ENCODE measurements at places on chromosomes 5 and 9.

DNA sequence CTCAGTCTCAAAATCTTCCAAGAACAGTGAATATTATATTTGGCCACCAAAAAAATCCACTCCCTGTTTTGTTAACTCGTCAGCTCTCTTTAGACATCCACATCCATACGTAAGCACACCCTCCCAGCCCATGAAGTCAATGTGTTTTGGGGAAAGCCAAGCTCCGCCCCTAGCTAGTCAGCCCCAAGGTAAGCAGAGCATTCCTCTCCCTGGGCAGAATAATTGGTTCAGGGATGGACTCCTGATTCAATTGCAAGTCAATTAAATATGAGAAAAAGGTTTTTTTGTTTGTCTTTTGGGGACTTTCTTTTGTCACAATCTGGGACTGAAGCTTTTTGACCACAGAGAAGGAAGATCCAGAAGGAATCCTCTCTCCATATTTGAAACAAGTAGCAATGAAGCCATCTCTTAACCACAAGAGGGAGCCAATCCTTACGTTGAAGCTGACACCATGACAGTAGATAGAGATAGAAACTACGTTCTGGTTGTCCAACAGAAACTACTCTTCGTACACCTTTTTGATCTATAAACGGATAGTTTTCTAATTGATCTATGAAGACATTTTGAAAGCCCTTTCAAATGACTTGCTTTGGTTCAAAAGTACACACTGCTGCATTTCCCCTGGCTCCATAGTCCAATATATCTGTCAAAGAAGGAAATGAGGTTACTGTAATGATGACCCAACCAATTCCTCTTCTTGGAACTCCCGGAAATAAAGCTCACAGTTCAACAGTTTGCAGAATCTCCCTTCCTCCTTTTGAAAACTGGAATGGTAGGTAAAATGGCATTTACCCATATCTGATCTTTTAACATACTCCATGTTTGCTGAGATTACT lies 166.4 kb downstream of the TLE1 start:
- DNase-seq = peak; percentile 68

GRCh38 chr5:84285641-84286637 lies 98.7 kb downstream of the EDIL3 start:
- no peak for DNase-seq

DNA sequence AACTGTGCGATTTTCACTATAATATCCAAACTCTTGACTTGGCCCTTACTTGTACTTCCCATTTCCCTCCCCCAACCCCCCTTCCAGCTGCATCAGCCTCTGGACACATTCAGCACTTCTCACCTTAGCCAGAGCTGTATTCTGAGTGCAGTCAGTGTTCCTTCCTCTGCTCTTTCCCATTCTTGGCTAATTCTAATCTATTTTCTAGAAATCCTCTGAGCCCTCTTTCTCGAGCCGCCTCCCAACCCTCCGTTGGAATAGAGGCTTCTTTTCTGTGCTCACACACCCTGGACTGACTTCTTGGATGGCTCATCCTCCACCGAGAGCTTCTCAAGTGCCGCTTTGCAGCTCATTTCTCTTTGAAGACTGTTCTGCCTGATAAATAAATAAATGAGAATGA lies 188.8 kb downstream of the NTRK2 start:
- peak; percentile 17 for DNase-seq

DNA sequence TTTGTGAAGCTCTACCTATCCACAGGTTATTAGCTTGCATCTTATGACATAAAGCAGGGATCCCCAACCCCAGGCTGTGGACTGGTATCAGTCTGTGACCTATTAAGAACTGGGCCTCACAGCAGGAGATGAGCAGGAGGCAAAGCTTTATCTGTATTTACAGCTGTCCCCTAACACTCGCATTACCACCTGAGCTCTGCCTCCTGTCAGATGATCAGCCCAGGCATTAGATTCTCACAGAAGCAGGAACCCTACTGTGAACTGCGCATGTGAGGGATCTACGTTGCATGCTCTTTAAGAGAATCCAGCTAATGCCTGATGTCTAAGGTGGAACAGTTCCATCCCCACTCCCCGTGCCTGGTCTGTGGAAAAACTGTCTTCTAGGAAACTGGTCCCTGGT lies 19.7 kb downstream of the FBXW11 start:
- no peak for DNase-seq

GRCh38 chr5:17118631-17119030 lies 98.8 kb upstream of the BASP1 start:
- DNase-seq = peak; percentile 70

DNA sequence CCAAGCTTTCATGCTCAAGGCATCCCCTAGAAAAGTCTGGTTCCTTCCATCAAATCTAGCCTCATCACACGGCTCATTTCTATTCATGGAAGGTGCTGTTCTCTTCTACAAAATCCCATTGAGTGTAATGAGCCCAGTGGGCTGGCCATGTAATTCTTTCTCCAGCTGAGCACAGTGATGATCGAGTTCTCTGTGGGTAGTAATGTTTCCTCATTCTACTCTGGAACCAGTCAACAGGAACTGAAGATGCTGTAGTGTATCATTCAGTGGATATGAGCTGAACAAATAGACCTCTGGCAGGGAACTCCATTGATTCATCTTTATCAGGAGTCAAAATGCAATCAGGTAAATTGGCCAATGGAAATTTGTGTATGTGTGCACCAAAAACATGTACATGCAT lies 149.2 kb downstream of the LRRC70 start:
- no peak for DNase-seq

GRCh38 chr9:97753975-97754374 lies 56.8 kb upstream of the XPA start:
- DNase-seq = no peak

DNA sequence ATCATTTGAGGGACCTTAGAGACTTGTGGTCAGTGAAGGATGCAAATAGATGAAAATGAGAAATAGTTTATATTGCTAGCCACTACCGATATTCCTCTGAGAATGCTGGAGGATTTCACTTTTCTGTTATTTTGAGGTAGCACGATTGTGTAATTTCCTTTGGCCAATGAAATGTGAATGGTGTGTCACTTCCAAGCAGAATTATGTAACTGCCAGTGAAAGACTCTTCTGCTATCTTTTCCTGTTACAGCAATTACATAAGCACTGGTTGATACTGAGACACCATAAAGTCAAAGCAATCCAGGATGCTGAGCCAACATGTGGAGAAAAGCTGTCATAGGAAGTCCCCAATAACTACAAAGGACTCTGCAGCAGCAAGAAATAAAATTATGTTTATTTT lies 3.6 kb upstream of the PCDHA2 start:
- DNase-seq = no peak

DNA sequence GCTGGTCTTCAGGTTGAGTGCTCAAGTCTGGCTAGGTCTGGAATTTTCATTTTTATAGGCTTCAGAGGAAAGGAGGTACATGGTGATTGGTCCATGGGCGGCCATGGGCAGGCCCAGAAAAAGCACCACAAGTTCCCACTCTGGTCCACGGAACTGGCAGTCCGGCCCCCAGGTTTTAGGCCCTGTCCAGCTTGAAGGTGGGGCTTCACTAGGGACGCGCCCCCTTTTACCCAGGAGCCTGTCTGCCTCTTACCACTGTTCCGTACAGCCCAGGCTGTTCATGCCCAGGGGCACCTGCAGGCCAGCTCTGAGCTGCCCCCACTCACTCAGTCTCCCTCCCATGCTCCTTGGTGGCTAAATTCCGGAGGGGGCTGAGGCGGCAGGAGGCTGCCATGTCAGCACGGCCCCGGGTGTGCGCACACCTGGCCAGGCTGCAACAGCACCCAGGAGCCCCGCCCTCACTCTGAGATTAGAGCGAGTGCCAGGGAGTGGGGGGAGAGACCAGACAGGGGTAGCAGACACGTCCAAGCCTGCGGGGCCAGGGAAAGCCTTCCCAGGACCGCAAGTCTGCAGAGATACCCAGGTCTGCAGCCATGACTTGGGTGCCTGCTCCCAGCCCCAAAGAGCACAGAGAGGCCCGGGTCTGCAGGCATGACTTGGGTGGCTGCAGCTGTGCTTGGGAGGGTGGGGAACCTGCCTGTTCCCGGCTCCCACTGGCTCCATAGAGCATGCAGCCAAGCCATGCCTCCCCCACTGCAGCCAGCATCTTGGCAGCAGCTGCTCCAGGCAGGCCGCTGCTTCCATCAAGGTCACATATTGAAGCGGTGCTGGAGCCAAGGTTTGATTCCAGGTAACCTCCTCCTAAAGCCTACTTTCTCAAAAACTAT lies 390.2 kb upstream of the SGCD start:
- DNase-seq = no peak

DNA sequence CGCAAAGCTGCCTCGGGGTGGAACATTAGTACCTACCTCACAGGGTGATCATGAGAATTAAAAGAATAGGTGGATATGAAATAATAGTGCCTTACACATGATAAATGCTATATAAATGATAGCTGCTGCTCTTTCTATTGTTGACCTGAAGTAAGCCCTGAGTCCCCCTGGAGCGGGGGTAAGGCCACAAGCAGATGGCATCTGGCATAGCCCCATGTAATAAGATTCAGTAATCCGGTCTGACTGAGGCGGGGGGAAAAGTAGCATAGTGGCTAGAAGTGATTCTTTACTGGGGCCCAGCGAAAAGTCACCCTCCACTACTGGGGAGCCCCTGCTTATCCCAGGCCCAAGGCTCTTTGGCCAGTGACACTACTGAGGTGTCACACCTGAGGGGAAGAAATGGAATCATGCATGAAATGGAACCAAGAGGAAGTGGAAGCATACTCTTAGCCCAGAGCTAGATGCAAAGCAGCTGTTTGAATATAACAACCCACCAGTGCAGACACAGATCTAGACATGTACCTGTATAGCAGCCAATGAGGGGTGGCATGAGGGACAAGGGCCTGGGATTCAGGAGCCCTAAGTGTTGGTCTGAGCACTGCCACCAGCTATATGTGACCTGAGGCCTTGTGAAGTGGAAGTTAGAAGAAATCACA lies 16.1 kb upstream of the FGFR4 start:
- DNase-seq = no peak

- DNase-seq = no peak
Measured at GRCh38 chr9:121055642-121056143, 5.6 kb upstream of the C5 start.

- no peak for DNase-seq
Measured at GRCh38 chr5:61582205-61582820, 250.3 kb downstream of the ZSWIM6 start.

GRCh38 chr9:70081120-70081495 lies 37.5 kb downstream of the MAMDC2 start:
- peak; percentile 30 for DNase-seq

DNA sequence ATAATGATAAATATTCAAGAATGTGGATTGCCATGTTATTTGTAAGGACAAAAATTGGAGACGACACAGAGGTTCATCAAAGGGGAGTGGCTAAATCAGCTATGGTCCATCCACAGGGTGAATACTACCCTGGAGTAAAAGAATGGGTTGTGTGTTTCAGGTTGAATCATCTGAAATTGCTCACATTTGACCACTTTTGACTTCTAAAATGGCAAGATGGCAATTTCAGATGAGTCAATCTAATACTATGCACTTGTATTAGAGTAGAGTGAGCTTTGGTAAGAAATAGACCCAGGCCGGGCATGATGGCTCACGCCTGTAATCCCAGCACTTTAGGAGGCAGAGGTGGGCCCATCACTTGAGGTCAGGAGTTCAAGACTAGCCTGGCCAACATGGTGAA lies 131.8 kb downstream of the GAPVD1 start:
- no peak for DNase-seq

GRCh38 chr5:79772651-79773050 lies 83.0 kb downstream of the CMYA5 start:
- no peak for DNase-seq

- DNase-seq = no peak
Measured at GRCh38 chr5:44909004-44909403, 100.3 kb downstream of the MRPS30 start.

- DNase-seq = peak; percentile 2
Measured at GRCh38 chr9:128729302-128729701, 5.4 kb upstream of the ZDHHC12 start.

DNA sequence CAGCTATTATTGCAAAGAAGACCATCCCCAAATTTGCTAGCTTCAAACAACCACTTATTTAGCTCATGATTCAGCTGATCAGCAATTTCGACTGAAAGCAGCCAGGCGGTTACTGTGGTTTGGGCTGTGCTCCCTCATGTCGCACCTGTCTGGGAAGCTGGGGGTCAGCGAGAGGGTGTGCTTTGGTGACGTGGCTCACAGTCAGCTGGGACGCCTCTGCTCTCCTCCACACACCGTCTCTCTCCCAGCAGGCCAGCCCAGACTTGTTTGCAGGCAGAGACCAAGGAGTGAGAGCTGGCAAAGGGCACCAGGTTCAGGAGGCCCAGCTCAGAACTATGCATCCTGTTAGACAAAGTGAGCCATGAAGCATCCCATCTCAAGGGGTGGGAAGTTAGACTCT lies 140.9 kb downstream of the SYK start:
- DNase-seq = peak; percentile 42

DNA sequence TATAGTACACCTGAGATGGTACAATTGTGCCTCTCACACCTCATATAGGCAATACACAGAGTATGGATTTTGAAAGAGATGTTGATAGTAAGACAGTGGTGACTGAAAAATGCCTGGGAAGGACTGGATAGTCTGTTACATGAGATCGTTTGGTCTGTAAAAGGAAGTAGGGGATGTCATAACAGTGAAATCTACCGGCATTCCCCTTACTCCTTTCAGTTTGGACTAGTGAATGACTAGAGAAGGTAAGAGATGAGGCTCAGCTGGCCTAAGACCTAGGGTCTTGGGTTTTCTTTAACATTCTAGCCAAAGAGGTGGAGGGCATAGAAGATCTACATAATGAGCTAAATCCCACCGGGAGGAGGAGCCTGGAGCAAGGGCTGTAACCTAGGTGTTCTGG lies 8.1 kb downstream of the TAL2 start:
- DNase-seq = no peak

GRCh38 chr5:50663636-50664035 lies 2.8 kb upstream of the PARP8 start:
- DNase-seq = peak; percentile 71

GRCh38 chr5:172144291-172144815 lies 43.7 kb downstream of the STK10 start:
- DNase-seq = peak; percentile 77

Data from stomach (tissue), 19 donors.